ENCODE measurements at places on chromosomes 7 and 10.

- no peak for DNase-seq
Observed at GRCh38 chr7:76333511-76334101, 25.2 kb downstream of the YWHAG start.

GRCh38 chr10:97892506-97892905 lies 42.9 kb downstream of the GOLGA7B start:
- DNase-seq: no peak

DNA sequence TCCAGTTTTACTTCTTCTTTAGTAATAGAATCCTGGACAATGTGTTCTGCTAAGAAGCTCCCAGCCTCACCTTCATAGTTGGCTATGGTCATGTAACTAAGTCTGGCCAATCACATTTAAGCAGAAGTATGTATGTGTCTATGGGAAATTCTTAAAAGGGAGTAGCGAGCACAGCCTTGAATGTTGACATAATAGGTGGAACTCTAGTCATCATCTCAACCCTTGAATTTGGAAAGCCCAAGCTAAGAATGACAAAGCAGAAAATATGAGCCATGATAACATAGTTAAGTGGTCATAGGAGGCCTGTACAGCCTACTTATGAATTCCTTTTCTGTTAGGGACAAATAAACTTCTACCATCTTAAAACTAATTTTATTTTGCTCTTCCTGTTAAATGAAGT lies 134.1 kb downstream of the MAGI2 start:
- DNase-seq: no peak

DNA sequence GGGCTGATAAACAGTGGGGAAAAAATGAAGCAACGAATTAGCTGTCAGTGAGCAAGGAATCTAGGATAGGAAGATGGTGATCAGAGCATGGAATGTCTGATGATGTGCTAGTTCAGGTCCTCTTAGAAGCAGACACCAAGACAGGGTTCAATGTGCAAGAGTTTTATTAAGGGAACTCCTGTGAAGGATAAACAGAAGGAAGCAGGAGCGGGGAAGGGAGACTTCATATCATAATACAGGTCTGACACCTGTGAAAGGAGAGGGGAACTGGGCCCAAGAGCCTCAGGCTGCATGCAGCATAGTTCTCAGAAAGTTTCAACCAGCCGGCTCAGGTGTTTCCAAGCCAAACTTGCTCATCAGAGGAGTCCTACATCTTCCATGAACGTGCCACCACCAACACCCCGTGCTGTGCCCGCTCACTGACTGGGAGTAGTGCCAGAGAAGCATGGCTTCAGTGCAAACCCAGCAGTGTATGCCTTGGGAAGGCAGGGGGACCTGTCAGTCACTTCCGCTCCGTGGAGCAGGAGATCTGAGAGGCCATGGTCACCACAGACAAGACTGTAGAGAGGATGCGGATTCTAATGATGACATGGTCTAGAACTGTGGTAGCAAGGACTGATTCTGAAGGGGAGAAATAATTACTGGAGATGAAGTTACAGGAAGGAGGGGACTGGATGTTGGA lies 45.8 kb downstream of the ZNF800 start:
- DNase-seq: no peak

DNA sequence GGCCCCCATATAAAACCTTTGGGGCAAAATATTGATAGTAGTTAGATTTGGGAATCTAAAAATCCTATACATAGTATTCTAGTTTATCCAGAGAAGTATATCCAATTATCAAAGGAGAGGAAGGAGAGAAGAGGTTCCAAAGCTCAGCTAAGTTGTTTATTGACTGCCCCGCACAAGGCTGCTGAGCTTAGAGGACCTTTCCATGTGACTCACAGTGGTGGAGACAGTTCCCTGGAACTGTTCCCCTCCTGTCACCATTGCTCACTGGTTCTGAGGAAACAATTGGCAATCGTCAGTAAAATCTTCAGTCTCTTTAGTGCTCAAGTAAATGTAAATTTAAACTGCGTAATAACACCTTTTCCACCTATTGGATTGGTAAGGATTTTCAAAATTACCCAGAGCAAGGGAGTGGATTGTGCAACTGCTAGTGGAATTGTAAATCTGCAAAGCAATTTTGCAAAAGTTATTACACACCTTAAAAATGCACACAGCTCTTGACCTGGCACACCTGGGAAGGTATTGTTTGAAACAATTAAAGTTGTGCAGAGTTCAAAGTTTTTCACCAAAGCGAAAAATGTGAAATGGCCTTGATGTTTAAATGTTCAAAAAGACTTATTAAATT lies 63.1 kb downstream of the EEPD1 start:
- no peak for DNase-seq

GRCh38 chr10:95793401-95794045 lies 37.6 kb downstream of the ENTPD1 start:
- DNase-seq: no peak

- no peak for DNase-seq
Observed at GRCh38 chr7:17669204-17669603, 271.1 kb downstream of the SNX13 start.

- DNase-seq: no peak
Observed at GRCh38 chr7:158586499-158587161, 993 bp downstream of the PTPRN2 start.

GRCh38 chr7:81173766-81174281 lies 255.0 kb upstream of the SEMA3C start:
- no peak for DNase-seq
